ENCODE measurements at places on chromosomes 2 and 18.

DNA sequence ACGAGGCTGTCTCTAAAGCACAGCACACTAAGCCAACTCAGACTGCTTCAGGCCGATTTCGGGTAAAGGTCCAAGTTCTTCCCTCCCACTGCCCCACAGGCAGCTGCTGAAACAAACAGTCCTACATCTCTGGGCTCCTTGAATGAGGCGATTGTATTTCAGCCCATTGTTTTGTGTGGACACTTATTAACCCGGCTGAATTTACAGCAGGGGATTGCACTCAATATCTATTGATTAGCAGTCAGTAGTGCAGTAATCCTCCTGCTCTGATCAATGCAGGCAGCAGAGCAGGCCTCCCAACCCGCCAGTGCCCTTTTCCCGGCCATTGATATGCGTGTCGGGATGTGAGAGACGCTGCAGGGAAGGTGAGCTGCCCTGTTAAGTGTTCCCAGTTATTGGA lies 330.1 kb downstream of the CMPK2 start:
- DNase-seq = no peak

DNA sequence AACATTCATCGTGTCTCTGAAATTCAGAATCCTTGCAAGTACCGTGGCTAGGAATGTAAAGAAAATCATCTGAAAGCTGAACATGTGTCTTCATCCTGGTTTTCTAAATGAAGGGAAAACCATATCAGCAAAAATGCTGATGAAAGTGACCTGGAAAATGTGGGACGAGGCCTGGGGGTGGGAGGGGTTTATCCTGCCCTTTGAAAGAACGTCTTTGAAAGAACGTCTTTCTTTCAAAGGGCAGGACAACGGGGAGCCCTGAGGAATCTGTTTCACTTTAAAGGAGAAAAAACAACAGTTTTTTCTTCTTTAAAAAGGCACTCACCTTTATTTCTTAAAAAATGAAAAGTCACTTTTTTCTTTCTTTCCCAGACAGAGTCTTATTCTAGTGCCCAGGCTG lies 185.2 kb downstream of the ALPK2 start:
- DNase-seq = no peak

GRCh38 chr18:25282896-25283703 lies 68.9 kb downstream of the ZNF521 start:
- DNase-seq = no peak

- peak; percentile 60 for DNase-seq
Observed at GRCh38 chr2:85647823-85648526, 20.0 kb downstream of the SFTPB start.

GRCh38 chr2:37324536-37324785 lies 172 bp downstream of the PRKD3 start:
- no peak for DNase-seq

DNA sequence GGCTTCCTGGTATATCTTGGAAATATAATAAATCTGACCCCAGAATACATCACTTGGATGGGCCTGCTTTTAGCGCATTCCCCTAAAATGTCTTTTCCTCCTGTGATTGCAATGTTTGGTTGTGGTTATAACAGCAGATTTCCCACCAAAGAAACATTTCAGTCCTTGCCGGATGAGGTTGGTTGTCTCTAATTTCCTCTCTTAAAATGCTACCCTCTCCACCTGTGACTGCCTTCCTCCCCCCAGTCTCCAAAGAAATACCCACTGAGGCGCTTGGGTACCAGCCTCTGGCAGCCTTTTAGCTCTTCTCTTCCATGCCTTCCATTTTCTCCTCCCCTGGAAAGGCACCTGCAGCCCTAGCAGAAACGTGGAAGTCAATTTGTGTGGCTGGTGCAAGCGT lies 102.1 kb upstream of the SIX3 start:
- DNase-seq = no peak

DNA sequence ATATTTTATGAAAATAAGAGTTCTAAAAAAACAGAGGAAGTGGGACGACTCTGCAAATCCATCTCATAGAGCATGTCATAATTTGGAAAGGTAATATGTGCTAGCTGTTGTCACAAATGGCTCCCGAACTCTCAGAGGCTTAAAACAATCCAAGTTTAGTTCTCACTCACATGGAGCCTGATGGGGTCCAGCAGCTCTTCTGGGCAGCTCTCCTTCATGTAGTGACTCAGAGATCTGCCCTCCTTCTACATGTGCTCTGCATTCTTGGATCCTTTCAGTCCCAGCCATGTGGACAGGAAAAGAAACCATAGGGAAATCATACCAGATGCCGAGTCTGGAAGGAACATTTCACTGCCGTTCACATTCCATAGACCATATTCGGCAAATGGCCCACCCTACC lies 180.1 kb upstream of the APCDD1 start:
- no peak for DNase-seq

- DNase-seq = no peak
Observed at GRCh38 chr2:199705538-199705937, 145.5 kb downstream of the FTCDNL1 start.

DNA sequence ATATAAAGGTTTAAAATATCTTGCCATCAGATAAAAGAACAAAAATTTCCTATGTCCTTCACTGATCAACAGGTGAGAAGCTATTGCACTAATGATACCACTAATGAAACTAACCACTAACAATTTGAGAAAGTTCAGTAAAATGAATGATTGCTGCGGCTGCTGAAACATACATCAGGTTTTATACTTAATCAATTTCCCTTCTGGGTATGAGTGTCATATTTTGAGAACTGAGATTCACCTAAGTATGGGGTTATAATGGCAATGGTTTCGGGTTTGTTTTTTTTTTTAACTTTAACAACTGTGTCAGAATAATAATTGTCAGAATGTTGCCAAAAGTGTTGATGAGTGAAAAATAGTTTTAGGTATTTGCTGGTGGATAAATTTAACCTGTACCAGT lies 151.3 kb upstream of the SLC39A10 start:
- peak; percentile 20 for DNase-seq

GRCh38 chr2:234467289-234467688 lies 29.6 kb downstream of the ARL4C start:
- DNase-seq = no peak

GRCh38 chr2:145625111-145625510 lies 1105.2 kb upstream of the ZEB2 start:
- no peak for DNase-seq

DNA sequence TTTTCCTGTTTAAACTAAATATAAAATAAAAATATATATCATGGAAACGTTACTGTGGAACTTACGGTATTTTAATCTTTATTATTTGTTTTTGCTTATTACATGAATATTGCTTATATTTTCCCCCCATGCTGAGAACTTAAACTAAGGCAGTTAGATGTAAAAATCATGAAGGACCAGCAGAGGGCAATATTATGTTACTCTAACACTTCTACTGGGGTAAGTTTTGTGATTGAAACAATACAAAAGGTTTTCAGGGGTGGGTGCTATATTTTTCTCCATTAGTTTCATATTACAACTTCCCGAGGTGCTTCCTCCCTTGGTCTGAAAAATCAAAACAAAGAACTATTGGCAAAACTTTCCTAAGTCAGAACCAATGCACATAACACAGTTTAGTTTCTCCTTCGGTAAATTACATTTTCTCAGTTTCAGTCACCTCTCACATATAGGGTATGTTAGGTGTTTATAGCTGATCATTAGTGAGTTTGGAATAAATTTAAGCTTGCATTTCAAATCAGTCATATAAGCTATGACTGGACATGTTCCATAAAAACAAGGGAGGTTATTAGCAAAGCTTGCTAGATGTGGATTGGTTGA lies 54.8 kb downstream of the ZNF407 start:
- no peak for DNase-seq

- no peak for DNase-seq
Observed at GRCh38 chr2:237364655-237365054, 49.3 kb downstream of the COL6A3 start.

Measured in GM10248 (cell line).